ENCODE measurements at places on chromosomes 12 and 14.

DNA sequence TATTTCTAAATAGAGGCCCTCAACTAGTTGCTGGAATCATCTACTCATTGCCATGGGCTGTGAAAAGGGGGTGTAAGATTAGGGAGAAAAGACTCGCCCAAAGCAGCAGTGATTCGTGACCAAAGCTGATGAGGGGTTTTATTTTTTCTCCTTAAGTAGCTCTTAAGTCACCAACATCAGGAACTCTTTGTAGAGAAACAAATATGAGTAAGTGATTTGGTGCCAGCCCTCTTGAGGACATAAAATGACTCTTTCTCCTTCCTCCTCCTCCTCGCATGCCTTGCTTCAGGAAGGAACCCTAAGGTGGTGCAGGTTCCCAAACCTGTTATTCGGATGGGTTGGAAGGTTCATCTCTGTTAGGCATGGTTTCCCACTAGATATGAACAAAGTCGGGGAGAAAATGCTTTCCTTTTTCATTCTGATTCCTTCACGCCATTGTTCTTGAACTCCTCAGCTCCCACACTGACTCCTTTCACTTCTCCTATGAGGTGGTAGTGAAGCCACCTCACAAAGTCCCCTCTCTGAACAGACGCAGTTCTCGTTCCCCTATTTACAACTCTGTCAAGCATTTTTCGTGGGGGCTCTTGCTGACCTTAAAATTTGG, 113.4 kb downstream of the ETV6 start:
- DNase-seq, result no peak

GRCh38 chr12:106187155-106187789, 48.5 kb upstream of the NUAK1 start:
- no peak for DNase-seq

GRCh38 chr12:26750531-26751175, 82.3 kb downstream of the ITPR2 start:
- no peak for DNase-seq

DNA sequence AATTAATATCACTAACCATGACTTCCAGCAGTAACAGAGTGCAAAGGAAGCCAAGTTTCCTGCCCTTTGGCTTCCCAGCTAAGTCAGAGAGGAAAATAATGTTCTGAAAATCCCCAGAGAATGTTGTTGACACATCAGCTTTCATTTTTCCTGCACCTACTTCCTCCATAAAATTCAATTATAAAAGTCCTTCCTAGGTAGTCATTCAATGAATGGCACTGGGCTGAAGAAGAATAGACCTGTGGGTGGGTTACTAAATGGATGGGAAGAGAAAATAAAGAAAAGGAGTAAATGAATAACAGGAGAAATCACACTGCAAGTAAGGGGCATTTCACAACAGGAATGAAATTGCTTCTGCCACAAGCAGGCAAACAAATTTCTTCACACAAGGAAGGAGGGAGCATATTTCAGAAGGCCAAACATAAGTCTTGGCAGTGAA, 73.2 kb upstream of the MDM1 start:
- no peak for DNase-seq

DNA sequence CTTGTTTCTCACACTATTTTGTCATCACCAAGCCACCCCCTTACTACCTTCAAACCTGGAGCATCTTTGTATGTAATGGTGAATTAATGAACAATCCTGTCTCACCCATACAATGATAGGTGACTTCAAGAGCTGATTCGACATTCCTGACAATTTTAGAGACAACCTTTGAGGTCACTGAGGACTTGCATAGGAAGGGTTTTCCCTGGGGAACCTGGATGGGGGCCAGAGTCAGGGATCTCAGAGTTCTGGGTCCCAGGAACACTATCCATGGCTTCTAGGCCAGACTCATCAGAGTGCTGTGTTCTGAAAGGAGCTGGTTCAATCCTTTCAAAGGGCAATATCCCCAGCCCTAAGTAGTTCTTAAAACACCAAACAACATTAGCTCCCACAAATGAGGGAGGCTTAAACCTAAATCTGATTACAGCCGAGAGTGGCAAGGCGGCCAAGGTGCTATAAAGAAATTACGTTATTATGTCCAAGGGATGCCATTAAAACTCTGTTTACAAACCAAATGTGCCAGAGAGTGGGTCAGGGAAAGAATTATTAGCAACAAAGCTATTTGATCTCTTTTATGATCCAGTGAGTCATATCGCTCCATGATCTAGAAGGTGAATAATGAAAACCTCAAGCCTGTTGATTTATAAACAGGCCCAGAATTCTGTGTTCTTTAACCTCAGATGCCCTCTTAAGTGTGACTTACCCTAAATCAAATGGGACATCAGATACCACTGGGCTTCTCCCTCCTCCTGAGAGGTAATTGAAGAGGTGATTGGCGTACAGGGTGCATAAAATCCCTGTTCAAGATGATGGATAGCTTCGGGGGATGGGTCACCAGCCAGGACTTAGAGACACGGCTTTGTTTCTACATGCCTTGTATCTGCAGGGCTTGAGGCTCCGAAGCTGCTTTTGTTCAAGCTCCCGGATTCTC, 230.2 kb upstream of the TBX3 start:
- peak; percentile 80 for DNase-seq

DNA sequence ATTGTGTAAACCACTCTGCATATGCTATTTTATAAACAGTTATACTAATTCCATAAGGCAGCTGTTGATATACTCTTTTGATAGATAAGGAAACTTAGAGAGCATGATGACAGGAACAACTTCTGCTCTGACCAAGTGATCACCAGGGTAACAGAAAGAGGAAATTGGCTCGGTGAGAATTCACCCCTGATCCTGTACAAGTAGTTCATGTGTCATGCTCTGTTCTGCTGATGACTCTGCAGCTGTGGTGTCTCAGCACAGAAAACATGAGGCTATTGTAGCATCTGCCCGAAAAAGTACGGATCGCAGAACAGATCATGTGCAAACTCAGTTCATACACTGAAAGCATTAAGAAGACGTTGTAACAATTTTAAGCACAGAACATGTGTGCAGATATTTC, 345.0 kb downstream of the LRIG3 start:
- DNase-seq, result no peak

GRCh38 chr12:83505586-83505985, 818.9 kb downstream of the TMTC2 start:
- DNase-seq, result no peak

DNA sequence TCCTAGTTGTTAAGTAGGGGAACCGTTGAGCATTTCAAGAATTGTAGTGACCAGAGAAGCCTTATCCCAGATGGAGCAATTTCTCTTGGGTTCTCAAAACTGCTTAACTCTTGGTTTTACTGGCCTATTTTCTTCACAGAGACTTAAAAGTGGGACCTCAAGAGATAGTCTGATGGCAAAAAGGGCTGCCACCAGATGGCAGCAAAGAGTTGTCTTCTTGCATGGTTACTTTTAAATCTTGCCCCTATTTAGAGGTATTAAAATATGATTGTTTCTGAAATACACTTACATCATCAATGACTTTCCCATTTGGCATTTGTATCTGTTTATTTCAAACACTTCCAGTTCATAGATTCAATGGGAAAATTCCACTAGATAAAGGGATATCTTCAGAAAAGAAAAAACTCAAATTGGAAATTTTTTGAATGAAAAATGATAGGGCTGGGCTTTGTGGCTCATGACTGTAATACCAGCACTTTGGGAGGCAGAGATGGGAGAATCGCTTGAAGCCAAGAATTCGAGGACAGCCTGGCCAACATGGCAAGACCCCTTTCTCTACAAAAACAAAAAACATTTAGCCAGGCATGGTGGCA, 69.9 kb upstream of the CNTN1 start:
- DNase-seq, result peak; percentile 20

DNA sequence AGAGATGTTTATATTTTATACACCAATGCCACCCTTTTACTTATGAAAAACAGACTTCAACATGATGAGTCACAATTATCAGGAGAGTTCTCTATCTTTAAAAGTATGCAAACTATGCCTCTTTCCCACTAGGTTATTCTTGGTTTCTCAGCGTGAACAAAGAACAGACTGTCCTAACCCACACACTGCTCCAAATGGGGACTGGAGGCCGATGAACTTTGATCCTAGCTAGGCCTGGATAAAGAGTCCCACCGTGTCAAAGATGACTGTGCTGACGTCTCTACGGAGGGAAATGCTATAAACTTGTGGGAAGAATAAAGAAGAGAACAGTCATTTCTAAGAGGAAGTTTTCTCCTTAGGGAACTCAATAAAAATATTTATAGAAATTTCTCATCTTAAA, 160.1 kb downstream of the EPS8 start:
- DNase-seq, result peak; percentile 42

Data from RWPE1 (cell line).